Glomerular endothelial cell (primary cell): ENCODE measurements at places on chromosomes 11 and 22. TPM values are rescaled to one million over a fixed set of nuclear protein-coding genes. Genes with fewer than 3 reads are reported as not detected.

The CCDC73 gene
- not detected in 2 replicates for total RNA-seq

- DNase-seq, result no peak
These were observed 37.6 kb downstream of the ZNRF3 start for GRCh38 chr22:28920757-28921584.

DNA sequence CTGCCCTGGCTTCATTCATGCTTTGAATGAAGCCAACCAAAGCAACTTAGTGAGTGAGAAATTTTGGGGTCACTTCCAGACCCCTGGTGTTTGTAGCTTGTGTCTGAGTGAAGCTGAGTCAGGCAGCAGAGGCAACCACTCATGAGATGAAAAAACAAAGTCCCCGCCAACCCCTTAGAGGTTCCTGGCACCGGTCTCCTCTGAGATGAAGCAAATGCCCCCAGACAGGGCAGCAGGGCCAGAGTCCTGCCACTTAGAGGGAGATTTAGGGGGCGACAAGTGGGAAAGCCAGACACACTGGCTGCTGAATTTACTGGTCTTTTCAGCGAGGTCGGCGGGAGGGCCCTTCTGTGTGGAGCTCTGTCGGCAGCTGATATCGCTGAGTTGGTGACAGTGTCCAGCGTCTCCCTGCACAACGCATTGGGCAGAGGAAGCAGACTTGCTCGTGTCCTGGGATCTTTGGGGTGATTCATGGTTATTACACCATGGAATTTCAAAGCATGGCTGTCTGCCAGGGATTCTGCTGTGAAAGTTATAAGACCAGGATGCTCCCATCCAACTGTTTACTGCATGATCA is 482.6 kb downstream of the MIAT start:
- no peak for DNase-seq

DNA sequence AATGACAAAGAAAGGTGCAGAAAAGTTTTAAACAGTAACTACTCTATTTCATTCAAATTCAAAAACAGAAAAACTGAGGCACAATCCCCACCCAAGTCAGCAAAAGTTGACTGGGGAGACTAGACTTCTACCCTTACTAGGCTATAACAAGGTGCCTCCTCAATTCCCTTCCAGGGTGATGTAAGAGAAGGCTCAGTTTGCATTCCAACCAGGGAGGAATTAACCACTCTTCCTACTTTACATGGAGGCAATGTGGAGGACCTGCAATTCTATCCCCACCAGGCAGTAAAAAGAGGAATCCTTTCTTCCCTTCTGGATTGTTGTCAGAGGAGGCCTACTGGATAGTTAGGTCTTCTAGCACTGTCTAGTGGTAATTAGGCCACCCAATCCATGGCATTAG is 26.1 kb downstream of the TYR start:
- DNase-seq, result no peak

- no peak for DNase-seq
These were observed 3.1 kb upstream of the LGALS1 start for GRCh38 chr22:37672206-37672919.

The HEPACAM gene
- total RNA-seq, result not detected in 2 replicates

The TRPC6 gene
- total RNA-seq, result 0.05 and 1.2 TPM in 2 replicates

The MS4A6A gene
- 2.9 and 7.5 TPM in 2 replicates for total RNA-seq

The OR2AG1 gene
- total RNA-seq, result not detected in 2 replicates

GRCh38 chr11:82076126-82076525 is 657.5 kb downstream of the FAM181B start:
- no peak for DNase-seq

The MAPK8IP2 gene
- 0.29 and 0.58 TPM in 2 replicates for total RNA-seq

The GGTLC3 gene
- not detected in 2 replicates for total RNA-seq

GRCh38 chr11:69437001-69437875 is 44.2 kb upstream of the LINC01488 start:
- DNase-seq, result no peak

GRCh38 chr11:42462558-42463310 is 849.1 kb upstream of the API5 start:
- DNase-seq, result no peak

The ALDH3B2 gene
- total RNA-seq, result not detected in 2 replicates

GRCh38 chr11:16338393-16338792 is 18.0 kb downstream of the SOX6 start:
- no peak for DNase-seq

The INS gene
- total RNA-seq, result not detected in 2 replicates

DNA sequence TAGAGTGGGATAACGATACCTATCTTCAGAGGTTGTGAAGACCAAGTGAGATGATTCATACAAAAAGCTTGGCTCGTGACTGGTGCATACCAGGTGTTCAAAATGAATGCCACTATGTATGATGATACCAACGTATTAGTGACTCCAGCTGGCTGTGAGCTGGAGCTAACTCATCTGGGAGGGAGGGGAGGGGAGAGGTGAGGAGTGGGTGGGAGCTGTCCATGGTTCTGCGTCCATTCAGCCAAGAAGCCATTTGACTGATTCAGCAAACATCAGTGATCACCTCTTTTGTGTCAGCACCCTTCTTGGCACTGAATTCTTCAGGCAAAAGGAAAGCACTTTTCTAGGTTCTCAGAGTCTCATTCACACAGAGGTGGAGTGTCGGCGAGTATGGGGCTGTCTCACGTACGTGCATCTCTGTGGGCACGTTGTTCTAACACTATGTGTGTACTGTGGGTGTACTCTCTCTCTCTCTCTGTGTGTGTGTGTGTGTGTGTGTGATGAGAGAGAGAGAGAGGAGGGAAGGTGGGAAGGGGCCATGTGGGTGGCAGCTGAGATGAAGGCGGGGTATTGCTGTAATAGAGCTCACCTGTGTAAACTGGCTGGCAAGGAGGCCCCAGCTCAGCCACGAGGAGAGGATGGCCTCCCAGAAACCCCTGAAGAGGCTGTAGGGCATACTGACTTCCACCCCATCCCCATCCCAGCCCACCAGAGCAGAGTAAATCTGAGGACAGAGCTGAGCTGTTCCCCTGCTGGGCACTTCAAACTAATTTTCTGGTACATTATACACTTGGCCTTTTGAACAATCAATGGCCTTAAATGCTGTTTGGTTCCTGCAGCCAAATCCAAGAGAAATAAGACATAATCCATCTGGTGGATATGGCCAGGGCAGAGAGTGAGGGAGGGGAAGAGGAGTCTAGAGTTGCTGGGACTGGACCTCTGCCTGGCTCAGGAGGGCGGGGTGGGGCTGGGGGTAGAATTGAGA is 96.1 kb upstream of the THY1 start:
- no peak for DNase-seq

The TRIM29 gene
- not detected in 2 replicates for total RNA-seq

DNA sequence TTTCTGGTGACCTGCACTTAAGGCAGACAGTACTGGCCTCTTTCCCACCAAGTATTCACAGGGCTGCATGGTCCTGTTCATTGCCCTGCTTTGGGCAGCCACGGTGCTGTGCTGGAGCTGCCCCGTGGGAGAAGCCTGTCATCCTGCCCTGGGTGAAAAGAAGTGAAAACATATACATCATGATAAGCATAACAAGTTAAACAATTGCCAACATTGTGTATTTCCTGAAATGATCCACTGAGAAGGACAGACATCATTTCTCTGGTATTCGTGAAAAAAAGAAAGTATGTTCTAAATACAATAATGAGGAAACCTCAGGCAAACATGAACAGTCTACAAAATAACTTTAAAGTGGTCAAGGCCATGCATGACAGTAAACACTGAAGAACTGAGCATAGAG is 393.1 kb downstream of the TMEM135 start:
- DNase-seq, result peak; percentile 10

- DNase-seq, result no peak
These were observed 192.3 kb upstream of the CADM1 start for GRCh38 chr11:115696563-115696962.

DNA sequence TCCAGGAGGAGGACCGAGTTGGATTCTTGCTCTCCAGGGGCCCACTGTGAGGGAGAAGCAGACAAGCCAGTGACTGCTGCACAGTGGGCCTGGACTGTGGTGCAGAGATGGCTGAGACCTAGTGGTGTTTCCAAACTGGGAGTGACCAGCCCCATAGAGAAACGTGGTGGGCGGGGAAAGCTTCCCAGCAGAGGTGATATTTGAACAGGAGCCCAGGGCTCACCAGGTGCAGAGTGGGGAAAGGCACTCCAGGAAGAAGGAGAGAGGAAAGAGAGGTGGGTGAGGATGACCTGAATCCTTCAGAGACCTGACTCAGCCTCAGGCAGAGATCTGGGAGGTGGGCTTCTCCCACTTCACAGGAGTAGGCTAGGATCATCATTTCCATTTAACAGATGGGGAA is 52.1 kb upstream of the RASD2 start:
- no peak for DNase-seq

GRCh38 chr11:117181586-117182550 is 3.3 kb downstream of the SIDT2 start:
- no peak for DNase-seq

The MAPK1 gene
- 71.1 and 81.8 TPM in 2 replicates for total RNA-seq

The ANO9 gene
- total RNA-seq, result 1.2 and 2.0 TPM in 2 replicates

DNA sequence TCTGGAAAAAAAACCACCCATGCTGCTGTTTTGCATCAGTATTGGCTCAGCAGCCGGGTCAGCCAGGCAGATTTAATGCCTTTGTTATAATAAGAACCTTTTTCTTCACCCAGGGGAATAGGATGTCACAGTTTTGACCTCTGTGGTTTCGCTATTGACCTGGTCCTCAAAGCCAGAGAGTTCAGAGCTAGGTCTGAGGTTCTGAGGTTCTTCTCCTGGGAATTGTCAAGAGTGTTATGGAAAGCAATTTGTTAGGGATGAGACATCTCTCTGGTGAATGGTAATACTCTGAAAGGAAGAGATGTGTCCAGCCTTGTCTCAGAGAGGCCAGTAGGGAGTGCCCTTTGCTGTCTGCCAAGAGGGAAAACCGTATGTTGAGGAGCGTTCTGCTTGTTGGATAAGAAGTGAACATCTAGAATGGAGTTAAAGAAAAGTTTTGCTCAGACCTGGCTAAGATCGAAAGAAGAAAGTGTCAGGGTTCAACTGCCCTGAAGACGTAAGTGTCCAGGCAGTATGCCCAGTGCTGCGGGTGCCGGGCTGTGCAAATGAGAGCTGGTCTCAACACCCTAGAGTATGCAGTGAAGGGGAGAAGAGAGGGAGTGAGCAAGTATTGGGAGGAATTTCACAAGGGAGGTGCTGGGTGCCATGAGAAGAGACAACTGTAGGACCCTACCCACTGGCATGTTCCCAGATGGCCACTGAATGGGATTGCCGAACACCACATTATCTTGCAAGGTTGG is 150.9 kb upstream of the TTC12 start:
- DNase-seq, result no peak

The SLC22A12 gene
- total RNA-seq, result not detected in 2 replicates

The C11orf42 gene
- not detected in 2 replicates for total RNA-seq

The PAMR1 gene
- total RNA-seq, result 0.18 TPM in 1 of 2 replicates, not detected in the other

The KREMEN1 gene
- 0.68 and 2.3 TPM in 2 replicates for total RNA-seq

The TRIM48 gene
- total RNA-seq, result not detected in 2 replicates

DNA sequence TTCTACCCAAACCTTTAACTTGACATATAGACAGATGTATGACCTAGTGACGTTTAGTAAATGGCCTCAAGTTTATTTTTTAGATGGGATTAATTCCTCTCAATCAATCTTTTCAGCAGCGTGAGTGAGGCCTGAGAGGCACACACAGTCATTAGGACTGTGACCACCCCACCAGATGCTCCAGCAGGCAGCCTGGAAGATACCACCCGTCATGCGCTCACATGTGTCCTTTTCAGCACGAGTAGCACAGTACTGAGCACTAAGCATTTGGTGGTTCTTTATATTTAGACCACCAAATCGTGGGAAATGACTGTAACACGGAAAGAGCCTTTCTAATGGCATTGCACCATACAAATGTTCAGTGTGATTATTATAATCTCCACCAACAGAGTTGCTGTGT is 354.6 kb upstream of the DDI1 start:
- DNase-seq, result no peak

The NPAS4 gene
- total RNA-seq, result not detected in 2 replicates

DNA sequence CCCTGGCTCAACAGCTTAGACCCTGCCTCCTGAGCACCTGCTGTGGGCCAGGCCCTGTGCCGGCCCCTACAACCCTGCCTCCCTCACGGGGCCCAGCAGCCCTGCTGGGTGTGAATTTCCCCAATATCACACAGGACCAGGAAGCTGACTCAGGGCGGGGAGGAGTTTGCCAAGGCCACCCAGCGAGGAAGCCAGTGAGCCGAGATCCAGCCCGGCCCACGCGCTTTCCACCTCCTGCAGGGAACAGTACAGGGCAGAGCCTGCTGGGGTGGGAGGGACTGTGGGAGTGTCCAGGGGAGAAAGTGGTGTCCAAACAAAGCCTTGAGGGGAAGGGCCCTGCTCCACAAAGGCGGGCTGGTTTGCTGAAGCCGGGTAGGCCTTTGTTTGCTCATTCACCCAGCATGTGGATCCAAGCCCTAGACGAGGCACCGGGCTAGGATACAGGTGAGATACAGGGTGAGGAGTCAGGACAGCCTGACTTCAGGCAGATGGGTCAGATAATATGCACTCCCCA is 26.8 kb downstream of the RPL3 start:
- DNase-seq, result peak; percentile 78

- DNase-seq, result no peak
These were observed 17.1 kb downstream of the RNF214 start for GRCh38 chr11:117249571-117249970.

The C11orf16 gene
- not detected in 2 replicates for total RNA-seq
